ENCODE measurements at places on chromosomes 4 and X. TPM values are rescaled to one million over a fixed set of nuclear protein-coding genes. Genes with fewer than 3 reads are reported as not detected.

RAI2 gene
- polyA plus RNA-seq: 0.34 TPM

PCDH19 gene
- polyA plus RNA-seq: not detected

CCNI gene
- 370 TPM for polyA plus RNA-seq

MECP2 gene
- polyA plus RNA-seq: 9.5 TPM

HTR2C gene
- not detected for polyA plus RNA-seq

TTC29 gene
- not detected for polyA plus RNA-seq

TSPAN7 gene
- 0.47 TPM for polyA plus RNA-seq

GAGE1 gene
- polyA plus RNA-seq: not detected

COX7B gene
- polyA plus RNA-seq: 658 TPM

EDA2R gene
- polyA plus RNA-seq: not detected

GLRA3 gene
- not detected for polyA plus RNA-seq

TMEM47 gene
- not detected for polyA plus RNA-seq

RFC1 gene
- 6.2 TPM for polyA plus RNA-seq

DIPK2B gene
- polyA plus RNA-seq: not detected

PDZD4 gene
- polyA plus RNA-seq: 0.47 TPM

KLKB1 gene
- polyA plus RNA-seq: not detected

MEPE gene
- polyA plus RNA-seq: not detected

VCX3B gene
- not detected for polyA plus RNA-seq

CXCL6 gene
- polyA plus RNA-seq: not detected

RPS6KA6 gene
- polyA plus RNA-seq: not detected

NEIL3 gene
- polyA plus RNA-seq: not detected

TENT5D gene
- not detected for polyA plus RNA-seq

NPY1R gene
- not detected for polyA plus RNA-seq

ZNF718 gene
- 3.6 TPM for polyA plus RNA-seq

BANK1 gene
- 0.11 TPM for polyA plus RNA-seq

MAGEA12 gene
- polyA plus RNA-seq: not detected

C4orf36 gene
- polyA plus RNA-seq: not detected

TMEM156 gene
- 46.2 TPM for polyA plus RNA-seq

ABHD18 gene
- polyA plus RNA-seq: 10.2 TPM

GAGE12J gene
- not detected for polyA plus RNA-seq

ATP2B3 gene
- 0.09 TPM for polyA plus RNA-seq

UGT2A1 gene
- not detected for polyA plus RNA-seq

FGF13 gene
- polyA plus RNA-seq: not detected

DRD5 gene
- not detected for polyA plus RNA-seq

YIPF7 gene
- polyA plus RNA-seq: not detected

TEX13B gene
- polyA plus RNA-seq: not detected

UBA6 gene
- polyA plus RNA-seq: 29.4 TPM

GPC3 gene
- polyA plus RNA-seq: not detected

TEC gene
- 0.89 TPM for polyA plus RNA-seq

HGFAC gene
- polyA plus RNA-seq: not detected

TLR10 gene
- polyA plus RNA-seq: not detected

PAGE2 gene
- polyA plus RNA-seq: not detected

ARSH gene
- not detected for polyA plus RNA-seq

ZNF595 gene
- polyA plus RNA-seq: 7.7 TPM

TKTL2 gene
- not detected for polyA plus RNA-seq
